Hindlimb muscle (tissue), 1 donor: ENCODE measurements at places on chromosomes 1 and 21.
A peak's percentile ranks its signal among the peaks of the same experiment; 100 is the strongest.

GRCh38 chr1:59674595-59674994 is 140.2 kb upstream of the HOOK1 start:
- DNase-seq: no peak

GRCh38 chr1:44724296-44724954 is 6.5 kb downstream of the RNU5D-1 start:
- DNase-seq: no peak

- DNase-seq: no peak
These were observed 30.7 kb upstream of the IL20 start for GRCh38 chr1:206834711-206835110.

- DNase-seq: no peak
These were observed 133.9 kb downstream of the PEX14 start for GRCh38 chr1:10608690-10609089.

DNA sequence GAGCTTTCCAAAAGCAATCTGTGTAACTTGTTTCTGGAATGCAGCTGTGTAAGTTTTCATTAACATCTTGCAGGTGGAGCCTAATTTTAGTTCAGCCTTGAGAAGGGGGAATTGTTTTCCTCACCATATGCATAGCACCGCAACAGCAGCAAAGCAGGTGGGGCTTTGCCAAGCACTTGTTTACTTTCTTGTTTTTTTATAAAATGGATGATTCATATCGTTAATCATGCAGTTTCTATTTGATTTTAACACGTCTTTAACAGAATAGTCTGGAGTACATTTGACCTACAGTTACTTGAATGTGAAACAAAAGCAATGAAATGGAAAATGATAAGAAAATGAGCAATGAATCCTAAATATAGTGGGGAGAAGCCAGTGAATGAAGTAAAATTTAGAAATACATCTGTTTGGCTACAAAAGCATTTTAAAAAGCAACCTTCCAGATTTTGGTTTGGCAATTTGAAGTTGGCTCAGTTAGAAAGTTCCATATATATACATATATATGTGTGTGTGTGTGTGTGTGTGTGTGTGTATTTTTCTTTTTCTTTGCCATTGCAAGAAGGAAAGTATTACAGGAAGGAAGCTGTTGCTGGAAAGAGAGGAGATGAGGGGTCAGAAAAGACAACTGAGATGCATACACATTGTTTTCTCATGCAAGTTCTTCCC is 119.0 kb upstream of the ADGRL2 start:
- DNase-seq: peak; percentile 76

- no peak for DNase-seq
These were observed 601.9 kb downstream of the MRPL39 start for GRCh38 chr21:25005388-25005787.

- DNase-seq: no peak
These were observed 49.8 kb downstream of the SEC16B start for GRCh38 chr1:177920091-177920490.

DNA sequence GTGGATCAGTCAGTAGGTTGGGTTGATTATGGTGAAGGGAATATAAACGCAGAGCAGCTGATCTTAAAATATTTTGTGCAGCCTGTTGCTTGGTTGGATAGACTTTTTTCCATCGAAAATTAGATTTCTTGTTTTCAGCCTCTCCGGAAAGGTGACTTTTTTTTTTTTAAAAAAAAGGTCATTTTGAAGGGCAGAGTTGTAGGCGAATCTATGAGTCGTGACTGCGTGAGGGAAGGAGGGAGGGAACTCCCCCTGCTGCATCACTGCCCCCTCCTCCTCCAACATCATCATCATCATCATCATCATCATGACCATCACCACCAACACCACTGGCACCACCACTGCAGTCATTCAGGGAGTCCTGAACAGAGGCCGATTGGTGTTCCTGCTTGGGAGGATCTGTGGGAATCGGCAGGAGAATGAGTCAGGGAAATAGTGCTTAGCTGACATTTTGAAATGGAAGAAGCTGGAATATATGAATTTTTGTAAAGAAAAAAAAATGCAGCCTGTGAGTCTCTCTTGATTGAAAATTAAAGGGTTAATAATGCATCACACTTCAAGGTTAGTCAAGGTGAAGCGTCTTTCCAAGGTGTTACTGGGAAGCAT is 1.2 kb downstream of the ATP1B1 start:
- no peak for DNase-seq

DNA sequence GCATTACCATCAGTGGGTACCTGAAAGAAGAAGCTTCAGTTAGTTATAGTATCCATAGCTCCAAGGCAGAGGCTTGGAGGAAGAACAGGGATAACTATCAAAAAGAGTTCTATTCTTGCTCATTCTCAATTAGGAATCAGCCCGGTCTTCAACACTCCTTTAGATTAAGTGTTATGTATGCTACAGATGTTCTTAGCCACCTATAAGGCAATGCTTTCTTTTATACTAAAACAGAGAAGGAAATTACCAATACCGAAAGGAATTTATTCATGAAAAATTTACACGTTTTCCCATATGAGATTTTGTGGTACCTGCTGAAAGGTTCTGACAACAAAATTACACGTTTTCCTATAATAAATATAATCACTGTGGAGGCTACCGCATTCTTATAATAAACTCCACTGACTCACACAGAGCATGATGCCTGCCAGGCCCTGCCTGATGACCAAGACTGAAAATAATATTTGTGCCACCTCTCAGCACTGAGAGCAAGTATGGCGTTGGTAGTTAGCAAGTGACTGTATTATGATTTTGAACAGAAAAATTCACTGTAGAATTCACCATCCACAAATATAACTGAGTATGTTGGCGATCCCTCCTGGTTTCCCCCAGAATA is 58.3 kb downstream of the APP start:
- no peak for DNase-seq

GRCh38 chr1:87588495-87588894 is 259.8 kb downstream of the LMO4 start:
- DNase-seq: no peak

- no peak for DNase-seq
These were observed at the start of gene TPTE for GRCh38 chr21:10521091-10521598. TSS of gene TPTE (plus strand) at chr21:10521583. CDS start at chr21:10538724, 17,141 bp downstream.

- no peak for DNase-seq
These were observed 105.9 kb upstream of the SLC45A1 start for GRCh38 chr1:8211883-8212579.

DNA sequence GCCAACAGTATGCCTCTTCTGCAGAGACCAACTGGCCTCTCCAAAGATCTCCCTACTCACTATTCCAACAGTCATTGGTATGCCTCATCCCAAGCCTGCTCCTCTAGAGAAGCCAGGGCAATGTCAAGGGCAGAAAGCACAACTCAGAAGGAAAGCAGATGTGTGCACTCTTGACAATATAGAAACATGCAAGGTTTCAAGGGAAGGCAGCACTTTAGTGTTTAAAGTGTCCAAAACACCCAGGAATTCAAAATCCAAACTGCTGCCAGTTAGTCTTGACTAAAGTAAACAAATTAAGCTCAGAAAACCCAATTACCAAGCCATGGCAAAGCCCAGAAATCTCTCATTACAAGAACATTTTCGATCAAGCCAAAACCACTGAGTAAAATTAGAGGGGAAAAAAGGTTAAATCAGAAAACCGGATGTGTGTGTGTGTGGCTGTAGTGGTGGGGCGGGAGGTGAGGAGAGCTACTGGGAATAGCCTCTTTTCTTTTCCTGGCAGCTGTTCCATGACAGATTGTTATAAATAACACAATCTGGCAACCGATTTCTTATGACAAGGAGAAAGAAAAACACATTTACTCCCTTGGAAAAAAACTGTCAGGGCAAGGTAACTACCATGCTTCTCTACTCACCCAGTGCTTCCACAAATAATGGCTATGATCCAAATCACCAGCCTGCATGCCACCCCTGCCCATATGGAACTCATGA is 39.2 kb downstream of the EIF2B3 start:
- DNase-seq: peak; percentile 54

DNA sequence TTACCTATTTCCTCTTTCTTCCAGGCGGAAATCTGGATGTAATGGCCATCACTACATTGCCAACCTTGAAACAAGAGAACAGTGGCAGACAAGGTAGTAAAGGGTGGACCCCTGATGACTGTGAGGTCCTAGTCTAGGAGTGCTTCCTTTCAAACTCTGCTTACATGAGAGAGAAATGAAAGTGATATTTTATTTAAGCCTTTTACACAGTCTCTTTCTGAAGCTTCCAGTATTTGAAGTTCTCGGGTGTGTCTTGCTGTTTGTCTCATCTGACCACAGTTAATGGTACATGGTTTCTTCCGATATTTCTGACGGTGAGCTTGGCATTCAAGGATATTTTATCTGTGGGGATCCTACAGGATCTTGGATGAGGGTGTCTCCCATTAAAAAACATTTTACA is 215.2 kb downstream of the SLC45A1 start:
- no peak for DNase-seq

- DNase-seq: no peak
These were observed 79.2 kb downstream of the EPS15 start for GRCh38 chr1:51439895-51440294.

DNA sequence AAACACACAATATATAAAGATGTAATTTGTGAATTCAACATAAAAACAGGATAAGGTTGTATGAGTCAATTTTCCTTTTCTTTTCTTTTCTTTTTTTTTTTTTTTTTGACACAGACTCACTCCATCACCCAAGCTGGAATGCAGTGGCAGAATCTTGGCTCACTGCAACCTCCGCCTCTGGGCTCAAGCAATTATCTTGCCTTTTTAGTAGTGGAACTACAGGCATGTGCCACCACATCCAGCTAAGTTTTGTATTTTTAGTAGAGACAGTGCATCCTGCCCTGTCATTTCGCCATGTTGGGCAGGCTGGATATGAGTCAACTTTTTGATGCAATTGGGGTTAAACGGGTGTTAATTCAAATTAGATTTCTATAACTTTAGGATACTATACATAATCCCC is 10.3 kb upstream of the SPRR2B start:
- no peak for DNase-seq

- DNase-seq: no peak
These were observed 207.0 kb upstream of the MAP1LC3C start for GRCh38 chr1:242205622-242206489.

DNA sequence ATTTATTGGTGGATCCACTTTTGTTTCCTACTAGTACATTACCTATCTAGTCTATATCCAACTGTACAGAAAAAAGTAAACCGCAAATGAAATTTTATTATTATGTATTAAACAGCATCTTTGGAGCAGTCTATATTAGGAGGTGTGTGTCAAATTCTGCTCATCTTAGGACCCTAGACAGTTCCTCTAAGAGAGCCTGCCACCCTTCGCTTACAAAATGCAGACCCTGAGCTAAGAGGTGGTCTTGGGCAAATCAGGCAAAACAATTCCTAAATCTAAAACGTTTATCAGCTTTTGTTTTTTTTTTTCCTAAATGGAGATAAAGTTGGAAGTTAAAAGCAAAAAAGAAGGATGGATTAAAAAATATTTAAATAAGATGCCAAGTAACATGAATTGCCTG is 85.3 kb downstream of the PBX1 start:
- no peak for DNase-seq

DNA sequence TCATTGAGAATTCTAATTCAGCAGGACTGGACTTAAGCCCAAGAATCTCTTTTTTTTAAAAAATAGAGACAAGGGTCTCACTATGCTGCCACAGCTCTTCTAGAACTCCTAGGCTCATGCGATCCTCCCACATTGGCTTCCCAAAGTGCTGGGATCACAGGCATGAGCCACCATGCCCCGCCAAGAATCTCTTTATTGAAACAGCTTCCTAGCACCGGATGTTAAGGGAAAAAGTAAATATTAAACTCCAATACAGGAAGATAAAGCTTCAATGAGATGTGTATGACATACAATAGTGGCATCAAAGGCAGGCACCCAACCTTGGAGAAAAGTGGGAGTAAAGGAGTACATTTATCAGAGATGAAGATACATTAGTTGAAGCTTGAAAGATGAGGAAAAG is 25.5 kb downstream of the PUM1 start:
- no peak for DNase-seq

- no peak for DNase-seq
These were observed 8.6 kb upstream of the SLC25A34 start for GRCh38 chr1:15727424-15727823.

GRCh38 chr1:4657244-4657789 is 2.9 kb downstream of the AJAP1 start:
- DNase-seq: no peak

DNA sequence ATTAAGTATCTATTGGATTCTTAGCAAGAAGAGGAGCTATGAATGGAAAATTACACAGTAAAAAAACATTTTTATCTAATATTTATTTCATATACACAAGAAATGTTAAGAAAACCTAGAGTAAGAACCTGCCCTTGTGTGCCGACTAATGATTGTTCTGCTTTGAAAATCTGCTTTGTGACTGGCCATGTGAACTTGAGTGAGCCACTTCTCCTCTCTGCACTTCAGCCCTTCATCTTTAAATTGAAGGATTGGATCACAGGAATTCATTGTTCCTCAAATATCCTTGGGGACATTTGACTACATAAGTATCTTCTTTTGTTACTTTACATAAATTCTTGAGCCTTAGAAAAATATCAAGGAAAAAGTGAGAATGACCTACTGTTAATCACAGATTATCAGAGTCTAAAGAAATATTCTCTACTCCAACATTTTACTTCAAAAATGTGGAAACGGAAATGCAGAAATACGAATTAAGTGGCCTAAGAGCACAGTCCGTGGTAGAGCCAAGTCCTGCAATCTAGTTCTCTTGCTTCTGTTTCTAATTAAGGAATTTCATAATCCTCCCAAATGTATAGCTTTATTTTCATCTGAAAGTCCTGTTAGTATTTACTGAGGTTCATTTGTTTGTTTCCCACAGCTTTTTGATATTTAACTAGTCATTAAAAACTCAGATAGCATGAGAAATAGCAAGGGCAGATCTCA is 46.3 kb upstream of the SAMSN1 start:
- DNase-seq: no peak

DNA sequence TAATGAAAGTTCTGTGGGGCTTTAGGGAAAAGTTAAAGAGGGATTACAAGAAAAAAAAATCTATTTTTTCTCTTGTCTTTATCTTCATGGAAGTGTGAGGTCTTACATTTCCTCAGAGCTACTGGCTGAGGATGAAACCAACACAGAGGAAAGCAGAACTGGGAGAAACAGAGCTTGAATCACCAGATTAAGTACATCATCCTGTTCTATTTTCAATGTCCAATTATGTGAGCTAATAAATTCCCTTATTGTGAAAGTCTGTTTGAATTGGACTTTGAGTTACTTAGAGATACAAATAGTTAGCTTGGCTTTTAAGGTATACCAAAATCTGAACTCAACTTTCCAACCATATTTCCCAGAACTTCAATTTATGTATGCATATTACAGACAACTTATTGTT is 69.2 kb downstream of the LPGAT1 start:
- DNase-seq: no peak

DNA sequence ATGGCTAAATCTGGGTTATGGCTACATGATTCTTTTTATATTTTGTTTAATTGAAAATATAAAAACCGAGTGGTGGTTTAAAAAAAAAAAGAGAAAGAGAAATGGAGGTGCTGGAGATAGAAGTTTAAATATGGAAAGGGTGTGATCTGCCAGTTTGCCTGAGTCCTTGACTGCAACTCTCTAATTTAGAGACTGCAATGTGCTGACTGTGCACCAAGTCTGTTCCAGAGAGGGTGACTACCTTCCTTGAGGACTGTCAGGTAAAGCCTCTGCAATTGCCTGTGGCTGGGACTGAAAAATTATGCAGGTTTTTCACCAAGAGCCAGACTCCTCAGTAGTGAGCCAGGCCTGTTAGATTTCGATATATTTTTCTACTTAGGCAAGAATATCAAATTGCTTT is 1326.3 kb downstream of the BRINP3 start:
- no peak for DNase-seq

GRCh38 chr1:30126848-30127247 is 596.5 kb downstream of the MATN1 start:
- DNase-seq: no peak

GRCh38 chr1:51517361-51518032 is 1.6 kb downstream of the EPS15 start:
- peak; percentile 25 for DNase-seq

GRCh38 chr1:43235451-43236121 is 34.2 kb upstream of the TMEM125 start:
- no peak for DNase-seq
